ENCODE measurements at places on chromosomes 11 and 22.

DNA sequence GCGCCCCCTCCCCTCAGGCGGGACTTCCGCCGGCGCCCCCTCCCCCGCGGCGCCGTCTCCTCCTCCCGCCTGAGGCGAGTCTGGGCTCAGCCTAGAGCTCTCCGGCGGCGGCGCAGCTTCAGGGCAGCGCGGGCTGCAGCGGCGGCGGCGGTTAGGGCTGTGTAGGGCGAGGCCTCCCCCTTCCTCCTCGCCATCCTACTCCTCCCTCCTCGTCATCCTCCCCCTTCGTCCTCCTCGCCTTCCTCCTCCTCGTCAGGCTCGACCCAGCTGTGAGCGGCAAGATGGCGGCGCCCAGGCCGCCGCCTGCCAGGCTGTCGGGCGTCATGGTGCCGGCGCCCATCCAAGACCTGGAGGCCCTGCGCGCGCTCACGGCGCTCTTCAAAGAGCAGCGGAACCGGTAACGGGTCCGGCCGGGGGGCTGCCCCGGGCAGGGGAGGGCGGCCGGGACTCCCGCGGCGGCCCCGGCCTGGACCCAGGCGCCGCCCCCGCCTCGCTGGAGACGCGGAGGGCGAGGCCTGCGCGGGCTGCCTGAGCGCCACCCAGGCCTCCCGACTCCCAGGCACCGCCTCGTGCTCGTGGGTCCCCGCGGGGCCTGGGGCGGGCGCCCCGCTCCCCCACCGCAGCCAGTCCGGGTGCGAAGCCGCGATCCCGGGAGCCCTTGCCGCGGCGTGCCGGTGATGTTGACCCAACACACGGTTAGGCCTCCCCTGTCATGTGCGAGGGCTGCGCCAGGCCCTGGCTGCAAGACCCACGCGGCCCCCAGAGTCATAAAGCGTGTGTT, at the start of gene ATXN10:
Gene ATXN10, plus strand, starts transcription at position 52 of the 781 bp plus-strand sequence. Its CDS starts 230 bp downstream, at position 282.
- DNase-seq = peak; percentile 78

DNA sequence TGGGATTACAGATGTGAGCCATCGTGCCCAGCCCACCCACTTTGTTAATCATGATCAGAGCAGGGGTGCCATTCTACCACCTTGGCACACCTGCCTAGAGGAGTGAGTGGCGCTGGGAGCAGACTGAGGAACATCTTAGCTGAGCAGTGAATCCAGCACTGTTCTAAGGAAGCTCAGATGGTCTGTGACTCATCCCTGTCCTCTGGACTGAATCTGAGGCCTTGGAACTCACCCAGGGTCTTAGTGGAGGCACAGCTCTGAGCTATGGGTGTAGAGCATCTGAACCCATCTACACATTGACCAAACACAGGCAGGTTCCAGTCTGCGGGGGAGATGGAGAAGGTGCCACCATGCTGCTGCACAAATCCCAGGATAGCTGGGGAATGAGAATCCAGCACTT, 14.9 kb downstream of the PGAP2 start:
- DNase-seq = no peak

DNA sequence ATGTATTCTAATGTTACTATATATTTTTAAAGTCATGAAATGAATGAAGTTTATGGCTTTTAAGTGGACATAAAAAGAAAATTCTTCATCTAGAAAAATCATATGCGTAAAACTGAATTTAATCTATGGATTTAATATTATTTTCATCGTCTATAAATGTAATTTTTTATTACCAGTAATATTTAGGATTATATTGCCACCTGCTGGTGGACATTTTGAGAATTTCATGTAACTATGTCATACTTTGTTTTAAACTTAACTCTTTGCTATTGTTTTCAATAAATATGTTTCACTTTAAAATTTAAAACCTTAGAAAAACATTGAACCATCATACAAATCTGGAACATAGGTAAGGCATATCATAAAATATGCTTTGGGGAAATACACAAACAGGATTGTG, 66.5 kb upstream of the CEP126 start:
- DNase-seq = no peak

DNA sequence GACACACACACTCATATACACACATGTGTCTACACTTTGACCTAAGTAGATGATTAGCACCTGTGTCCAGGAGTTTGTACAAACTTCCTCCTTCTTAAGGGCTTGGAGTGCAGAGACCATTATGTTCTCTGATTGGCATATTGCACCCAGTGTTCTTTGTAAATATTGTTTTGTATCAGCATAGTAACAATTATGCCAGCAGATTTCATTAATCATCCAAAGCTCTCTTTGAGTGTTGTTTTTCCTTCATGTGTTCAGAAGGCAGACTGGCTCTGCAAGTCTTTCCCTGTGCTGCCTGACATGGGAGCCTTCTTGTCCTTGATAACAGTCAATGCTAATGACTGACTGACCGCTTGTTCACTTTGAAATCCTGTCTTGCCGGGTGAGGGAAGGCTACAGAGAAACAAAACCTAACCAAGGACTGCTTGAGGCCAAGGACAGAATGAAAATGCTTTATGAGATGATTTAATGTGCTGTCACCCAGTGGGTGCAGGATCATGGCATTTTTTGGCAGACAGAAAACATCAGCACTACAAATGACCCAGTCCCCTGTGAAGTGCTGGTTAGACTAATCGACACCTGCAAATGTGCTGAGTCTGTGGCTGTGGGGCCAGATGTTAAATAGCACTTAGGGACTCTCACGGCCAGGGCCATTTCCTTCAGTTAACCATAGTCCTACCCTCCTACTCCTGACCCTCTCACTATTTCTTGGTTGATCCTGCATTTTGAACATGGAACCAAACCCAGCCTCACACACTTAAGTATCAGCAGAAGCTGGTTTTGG, 6.6 kb upstream of the BARX2 start:
- no peak for DNase-seq

- no peak for DNase-seq
Observed at GRCh38 chr11:47961383-47961782, 19.0 kb upstream of the PTPRJ start.

- no peak for DNase-seq
Observed at GRCh38 chr22:49289822-49290679, 537.6 kb downstream of the BRD1 start.

- DNase-seq = no peak
Observed at GRCh38 chr22:21028277-21029251, 3.8 kb downstream of the SLC7A4 start.

DNA sequence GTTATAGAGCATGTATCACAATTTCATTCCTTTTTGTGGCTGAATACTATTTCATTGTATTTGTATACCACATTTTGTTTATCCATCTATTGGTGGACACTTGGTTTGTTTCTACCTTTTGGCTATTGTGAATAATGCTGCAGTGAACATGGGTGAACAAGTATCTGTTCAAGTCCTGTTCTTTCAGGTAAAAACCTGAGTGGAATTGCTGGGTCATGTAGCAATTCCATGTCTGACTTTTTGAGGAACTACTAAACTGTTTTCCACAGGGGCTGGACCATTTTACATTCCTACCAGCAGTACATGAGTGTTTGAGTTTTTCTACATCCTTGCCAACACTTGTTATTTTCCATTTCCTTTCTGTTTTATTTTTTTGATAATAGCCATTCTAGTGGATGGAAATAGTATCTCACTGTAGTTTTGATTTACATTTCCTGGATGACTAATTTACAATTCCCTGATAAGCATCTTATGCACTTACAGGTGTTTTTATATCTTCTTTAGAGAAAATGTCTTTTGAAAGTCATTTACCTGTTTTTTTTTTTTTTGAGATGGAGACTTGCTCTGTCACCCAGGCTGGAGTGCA, 12.2 kb downstream of the CABIN1 start:
- DNase-seq = no peak

DNA sequence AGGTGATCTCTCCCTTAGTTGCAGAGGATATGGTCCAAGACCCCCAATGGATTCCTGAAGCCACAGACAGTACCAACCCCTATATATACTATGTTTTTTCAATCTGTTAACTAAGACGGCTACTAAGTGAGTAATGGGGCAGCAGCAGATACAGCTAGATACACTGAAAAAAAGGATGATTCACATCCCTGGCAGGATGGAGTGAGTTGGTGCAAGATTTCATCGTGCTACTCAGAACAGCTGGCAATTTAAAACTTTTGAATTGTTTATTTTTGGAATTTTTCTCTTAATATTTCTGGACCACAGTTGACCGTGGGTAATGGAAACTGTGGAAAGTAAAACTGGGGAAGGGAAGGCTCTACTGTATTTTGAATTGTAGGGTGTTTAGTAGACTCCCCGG, 17.0 kb upstream of the TMEM218 start:
- DNase-seq = no peak

DNA sequence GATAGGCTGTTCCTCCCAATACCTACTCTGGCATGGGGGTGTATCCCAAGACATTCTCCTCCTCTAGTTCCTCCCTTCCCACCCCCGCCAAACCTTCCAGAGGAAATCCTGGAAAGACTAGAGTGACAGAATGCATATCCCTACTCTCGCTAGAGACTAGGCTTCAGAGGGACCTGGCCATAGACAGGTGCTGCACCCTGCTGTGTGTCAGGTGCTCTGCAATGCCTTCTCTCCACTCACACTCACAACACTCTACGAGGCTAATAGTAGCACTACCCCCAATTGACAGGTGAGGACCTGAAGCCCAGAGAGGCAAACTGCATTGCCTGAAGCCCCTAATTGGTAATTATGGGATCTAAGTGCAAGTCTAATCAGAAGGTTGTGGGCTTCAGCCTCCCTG, 46.2 kb upstream of the LMO1 start:
- DNase-seq = no peak

DNA sequence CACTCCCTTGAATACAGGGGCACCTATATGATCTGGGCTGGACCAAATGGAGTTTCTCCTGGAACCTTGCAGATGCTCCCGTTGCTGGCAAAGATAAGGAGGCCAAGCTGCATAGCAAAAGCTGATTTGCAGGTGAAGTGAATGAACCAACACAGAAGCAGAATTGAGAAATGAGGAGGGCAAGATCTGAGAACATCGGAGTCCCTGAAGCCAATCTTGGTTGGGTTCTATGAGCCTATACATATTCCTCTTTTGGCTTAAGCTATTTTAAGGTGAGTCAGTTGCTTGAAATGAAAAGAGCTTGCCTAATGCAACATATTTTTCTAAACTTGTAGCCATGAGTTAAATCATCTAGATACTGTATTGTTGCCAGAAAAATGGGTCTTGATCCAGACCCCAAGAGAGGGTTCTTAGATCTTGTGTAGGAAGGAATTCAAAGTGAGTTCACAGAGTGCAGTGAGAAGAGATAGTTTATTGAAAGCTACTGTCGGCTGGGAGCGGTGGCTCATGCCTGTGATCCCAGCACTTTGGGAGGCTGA, 23.5 kb downstream of the WEE1 start:
- no peak for DNase-seq
